Stimulated activated CD4-positive, alpha-beta T cell treated with anti-CD3 and anti-CD28 coated beads, Interleukin-1b, Interleukin-23, amount 100 ng/mL, for 4 hours (primary cell): ENCODE measurements at places on chromosomes 2 and 18.

DNA sequence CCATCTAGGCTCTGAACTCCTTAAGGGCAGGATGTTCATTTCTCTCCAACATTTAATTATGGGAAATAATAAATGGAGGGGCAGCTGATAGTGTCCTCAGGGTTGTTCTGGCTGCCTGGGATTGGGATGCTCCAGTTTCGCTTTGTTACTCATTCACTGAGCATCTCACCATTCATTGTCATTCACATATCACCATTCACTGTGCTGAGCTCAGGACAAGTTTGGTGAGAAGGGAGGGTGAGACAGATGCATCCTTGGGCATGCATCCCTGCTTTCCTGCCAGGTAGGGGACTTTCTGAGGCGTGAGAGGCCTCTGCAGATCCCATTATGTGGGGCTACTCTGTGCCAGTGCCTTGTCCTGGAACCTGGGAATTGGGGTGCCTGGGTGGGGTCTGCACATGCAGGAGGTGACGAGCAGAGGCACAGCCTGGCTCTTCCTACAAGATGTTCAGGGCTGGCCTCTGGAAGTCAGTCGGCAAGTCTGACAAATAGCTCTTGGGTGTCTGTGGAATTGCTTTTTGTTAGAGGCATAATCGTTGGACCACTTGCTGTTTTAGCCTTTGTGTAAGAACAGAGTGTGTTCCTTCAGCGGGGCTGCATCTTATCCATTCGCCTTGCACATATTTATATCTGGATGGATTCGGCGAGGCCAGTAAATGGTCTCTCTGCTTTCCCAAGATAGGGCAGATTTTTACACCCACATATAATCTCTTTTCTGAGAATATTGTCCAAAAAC, 323.2 kb upstream of the THSD7B start:
- no peak for DNase-seq

- DNase-seq, result no peak
These were observed 61.3 kb downstream of the NEB start for GRCh38 chr2:151673016-151673415.

GRCh38 chr2:88122141-88122884, 5.5 kb downstream of the FABP1 start:
- no peak for DNase-seq

DNA sequence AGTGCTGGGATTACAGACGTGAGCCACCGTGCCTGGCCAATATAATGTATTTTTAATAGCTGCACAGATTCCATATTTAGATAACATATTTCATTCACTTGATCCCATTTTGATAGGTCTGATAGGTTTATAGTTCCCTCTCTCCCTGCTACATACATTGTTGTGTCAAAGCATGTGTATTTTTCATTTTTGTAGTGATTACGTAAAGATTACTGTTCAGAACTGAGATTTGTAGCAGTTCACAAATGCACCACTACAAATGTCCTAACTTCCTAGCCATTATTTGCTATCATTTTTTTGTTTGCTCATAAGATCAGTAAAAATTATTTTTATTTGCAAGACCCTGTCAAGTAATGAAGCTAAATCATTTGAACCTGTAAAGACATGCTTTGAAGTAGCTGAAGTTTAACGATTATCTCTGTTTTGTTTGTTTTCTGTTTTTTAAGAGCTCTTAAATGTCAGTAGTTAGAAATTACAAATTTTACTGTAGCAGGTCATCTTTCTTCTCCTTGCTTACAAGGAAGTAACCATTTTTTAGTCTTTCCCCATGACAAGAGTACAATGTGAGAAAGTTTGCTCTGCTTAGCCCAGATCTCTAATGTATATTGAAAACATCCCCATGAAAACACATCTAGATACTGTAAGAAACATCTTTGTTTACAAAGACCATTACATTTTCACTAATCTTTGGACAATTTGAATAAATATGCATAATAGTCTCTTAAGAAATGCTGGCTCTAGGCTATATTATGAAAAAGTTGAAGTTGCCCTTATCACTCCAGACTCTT, 54.1 kb downstream of the EML4 start:
- no peak for DNase-seq

GRCh38 chr2:12560618-12561017, 156.1 kb upstream of the TRIB2 start:
- no peak for DNase-seq

DNA sequence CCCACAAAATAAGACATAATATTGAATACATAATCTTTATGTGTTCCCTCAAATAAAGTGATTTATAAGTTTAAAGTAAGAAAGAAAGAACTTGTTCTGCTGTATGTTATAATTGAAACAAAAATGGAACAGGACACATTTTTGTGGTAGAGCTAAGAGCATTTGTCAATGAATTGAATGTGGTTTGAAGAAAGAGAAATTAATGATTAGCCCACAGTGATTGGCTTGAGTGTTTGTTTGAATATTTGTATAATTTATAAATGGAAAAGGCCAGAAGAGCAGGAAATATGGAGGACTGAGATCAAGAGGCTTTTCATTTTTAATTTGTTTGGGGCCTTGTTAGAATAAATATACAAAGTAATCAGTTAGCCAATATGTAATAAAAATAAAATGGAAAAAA, 395.1 kb upstream of the CDH19 start:
- no peak for DNase-seq

GRCh38 chr2:39118786-39119499, 1.9 kb downstream of the SOS1 start:
- DNase-seq, result no peak

DNA sequence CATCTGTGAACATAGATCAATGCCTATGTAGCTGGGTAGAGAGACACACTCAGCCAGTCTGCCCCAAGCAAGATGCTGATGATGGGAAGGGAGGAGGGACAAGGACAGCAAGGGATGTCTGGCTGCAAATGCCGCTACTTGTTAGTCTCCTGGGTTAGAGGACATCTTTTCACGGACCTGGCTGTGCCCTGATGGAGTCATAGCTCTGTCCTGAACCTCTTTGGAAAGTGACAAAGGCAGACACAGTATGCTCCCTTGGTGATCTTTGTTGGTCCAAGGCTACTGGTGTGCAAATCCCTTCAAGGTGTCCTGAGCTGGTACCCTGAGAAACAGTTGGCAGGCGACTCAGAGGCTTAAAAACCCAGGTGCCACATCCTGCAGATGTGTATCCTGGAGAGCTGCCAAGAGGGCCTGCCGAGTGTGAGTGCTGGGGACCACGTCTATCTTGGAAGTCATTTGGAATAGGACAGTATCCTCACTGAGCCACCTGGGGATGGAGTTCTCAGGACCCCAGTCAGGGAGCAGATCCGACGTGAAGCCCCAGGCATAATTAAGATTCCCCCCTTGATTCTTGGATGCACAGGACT, 10.8 kb downstream of the FOSL2 start:
- no peak for DNase-seq

GRCh38 chr2:134310107-134311079, 56.5 kb downstream of the MGAT5 start:
- DNase-seq, result no peak

DNA sequence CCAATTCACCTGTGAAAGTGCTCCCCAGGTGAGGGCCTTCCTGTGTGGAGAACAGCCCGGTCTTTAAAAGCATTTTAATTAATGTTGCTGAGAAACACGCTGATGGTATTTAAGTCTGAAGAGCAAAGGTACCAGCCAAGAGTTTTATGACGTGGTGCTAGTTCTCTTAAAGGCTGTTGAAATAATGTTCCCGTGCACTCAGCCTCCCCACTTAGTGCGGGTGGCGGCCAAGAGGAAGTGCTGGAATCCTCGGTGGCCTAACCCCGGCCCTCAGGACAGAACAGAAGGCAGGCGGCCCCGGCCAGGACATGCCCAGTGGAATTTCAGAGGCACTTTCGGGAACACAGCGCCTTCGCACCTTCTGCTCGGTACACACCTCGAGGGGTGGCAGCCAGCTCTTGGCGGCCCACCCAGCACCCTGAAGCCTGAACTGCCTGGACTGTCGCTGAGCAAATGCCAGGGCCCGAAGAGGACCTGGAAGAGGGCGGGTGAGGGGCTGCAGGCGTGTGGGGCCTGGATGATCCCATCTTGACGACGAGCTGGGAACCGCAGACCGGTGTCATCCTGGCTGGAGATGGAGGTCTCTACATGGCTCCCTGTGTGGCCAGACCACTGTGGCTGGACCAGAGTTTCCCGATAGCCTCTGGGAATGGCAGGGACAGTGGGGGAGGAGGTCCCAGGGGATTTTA, 142.9 kb downstream of the ASB1 start:
- DNase-seq, result no peak

DNA sequence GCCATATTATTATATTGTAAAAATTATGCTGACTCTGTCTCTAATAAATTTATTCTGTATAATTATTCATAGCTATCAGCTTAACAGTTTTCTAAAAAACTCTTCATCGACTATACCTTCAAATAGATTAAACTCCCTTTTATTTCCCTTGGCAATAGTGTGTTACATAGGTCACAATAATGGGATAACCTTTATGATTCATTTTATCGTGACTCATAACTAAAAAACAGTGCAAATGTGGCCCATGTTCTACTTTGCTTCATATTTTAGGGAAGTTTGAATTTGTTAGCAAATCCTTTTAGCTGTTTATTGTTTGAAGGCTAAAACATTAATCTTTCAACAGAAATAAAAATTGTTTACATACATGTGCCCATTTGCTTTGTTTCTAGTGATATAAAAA, 783.2 kb upstream of the CDH2 start:
- no peak for DNase-seq

DNA sequence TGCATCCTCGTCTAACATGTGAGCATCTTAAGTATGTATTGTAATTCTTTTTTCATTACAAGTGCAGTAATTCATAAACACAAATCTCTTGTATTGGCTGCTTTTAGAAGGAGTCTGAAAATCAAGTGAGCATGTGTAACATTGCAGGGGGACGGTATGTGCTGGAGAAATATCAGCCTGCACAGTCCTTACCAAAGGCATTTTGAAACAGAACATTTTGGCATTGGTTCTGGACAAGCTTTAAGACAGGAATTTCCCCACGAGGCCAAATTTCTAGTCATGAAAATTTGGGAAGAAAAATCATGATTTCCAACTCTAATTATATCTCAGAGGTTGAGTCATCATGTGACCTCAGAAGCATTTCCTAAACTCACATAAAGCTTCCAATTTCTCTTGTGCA, 24.7 kb upstream of the NRP2 start:
- no peak for DNase-seq

DNA sequence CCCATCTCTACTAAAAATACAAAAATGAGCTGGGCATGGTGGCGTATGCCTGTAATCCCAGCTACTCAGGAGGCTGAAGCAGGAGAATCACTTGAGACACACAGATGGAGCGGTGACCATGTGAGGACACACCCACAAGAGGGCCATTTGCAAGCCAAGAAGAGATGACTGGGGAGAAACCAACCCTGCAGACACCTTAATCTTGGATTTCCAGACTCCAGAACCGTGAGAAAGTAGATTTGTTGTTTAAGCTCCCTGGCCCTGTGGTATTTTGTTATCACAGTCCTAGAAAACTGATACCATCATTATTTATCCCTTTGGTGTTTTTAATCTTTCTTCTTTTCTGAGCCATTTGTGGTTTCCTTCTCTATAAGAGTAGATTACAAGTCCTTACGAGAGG, 88.6 kb upstream of the ID2 start:
- no peak for DNase-seq

GRCh38 chr18:54883816-54884604, 55.7 kb downstream of the RAB27B start:
- DNase-seq, result no peak

GRCh38 chr2:105518897-105519296, 120.0 kb upstream of the FHL2 start:
- DNase-seq, result no peak

DNA sequence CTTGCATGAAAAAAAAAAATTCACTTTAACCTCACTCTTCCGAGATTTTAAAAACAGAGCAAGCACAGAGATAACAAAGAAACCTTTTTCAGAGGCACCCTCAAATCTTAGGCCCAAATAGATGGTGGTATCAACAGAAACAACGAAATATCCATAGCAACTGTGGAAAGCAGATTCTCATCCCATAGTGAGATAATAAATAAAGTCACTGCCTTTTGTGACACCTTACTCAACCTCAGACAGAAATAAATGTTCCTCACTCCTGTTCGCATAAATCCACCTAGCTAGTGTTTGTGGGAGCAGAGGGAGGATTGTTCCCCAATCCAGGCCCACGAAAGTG, 60.9 kb upstream of the RTN4 start:
- no peak for DNase-seq

GRCh38 chr2:100060875-100061274, 81.5 kb downstream of the AFF3 start:
- DNase-seq, result no peak

- no peak for DNase-seq
These were observed 329.3 kb downstream of the INSIG2 start for GRCh38 chr2:118417406-118418120.

DNA sequence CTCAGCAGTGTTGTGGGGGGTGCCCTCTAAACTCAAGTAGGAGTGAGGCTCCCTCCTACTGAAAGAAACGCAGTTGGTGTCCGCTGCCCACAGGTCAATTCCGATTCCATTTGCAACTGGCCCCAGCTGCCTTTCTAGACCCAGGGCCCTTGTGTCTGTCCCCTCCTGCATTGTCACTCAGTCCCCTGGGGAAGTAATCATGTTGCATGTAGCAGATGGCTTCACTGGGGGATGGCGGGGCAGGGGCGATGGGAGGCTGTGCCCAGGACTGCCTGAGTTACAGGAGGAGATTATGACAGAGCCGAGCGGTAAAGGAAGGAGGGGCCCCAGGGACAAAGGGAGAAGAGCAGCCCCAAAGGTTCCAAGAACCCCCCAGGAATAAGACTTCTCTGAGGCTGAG, 62.5 kb upstream of the SH3RF3 start:
- no peak for DNase-seq

- no peak for DNase-seq
These were observed 1.0 kb downstream of the IL1A start for GRCh38 chr2:112783187-112783714.

- DNase-seq, result no peak
These were observed 107.5 kb upstream of the SPATS2L start for GRCh38 chr2:200199005-200199404.

DNA sequence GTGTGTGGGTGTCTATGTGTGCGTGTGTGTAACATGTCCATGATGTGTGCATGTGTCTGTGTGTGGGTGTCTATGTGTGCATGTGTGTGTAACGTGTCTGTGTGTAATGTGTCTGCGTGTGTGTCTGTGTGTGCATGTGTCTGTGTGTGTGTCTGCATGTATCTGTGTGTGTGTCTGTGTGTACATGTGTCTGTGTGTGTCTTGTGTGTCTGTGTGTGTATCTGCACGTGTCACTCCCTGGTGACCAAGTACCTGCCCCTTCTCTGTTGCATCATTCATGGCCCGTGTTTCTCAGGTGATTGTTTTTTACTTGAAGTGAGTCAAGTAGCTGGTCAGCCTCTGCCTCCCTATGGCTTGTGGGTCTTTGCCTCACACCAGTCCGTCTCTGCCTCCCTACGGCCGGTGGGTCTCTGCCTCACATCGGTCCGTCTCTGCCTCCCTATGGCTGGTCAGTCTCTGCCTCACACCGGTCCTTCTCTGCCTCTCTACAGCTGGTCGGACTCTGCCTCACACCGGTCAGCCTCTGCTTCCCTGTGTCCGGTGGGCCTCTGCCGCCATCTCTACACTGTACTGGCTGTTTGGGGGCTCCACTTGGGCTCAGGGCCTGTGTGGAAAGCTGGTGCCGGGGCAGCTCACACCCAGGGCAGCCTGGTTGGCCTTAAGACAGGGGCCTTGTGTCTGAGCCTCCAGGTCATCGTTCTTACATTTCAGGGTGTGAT, 31.6 kb downstream of the KCNG2 start:
- DNase-seq, result no peak

GRCh38 chr18:53909668-53910067, 314.8 kb downstream of the MBD2 start:
- DNase-seq, result no peak
